Stimulated activated CD8-positive, alpha-beta memory T cell treated with anti-CD3 and anti-CD28 coated beads, Interleukin-7, amount 100 ng/mL, for 1 hour (primary cell): ENCODE measurements at places on chromosomes 4 and X.

DNA sequence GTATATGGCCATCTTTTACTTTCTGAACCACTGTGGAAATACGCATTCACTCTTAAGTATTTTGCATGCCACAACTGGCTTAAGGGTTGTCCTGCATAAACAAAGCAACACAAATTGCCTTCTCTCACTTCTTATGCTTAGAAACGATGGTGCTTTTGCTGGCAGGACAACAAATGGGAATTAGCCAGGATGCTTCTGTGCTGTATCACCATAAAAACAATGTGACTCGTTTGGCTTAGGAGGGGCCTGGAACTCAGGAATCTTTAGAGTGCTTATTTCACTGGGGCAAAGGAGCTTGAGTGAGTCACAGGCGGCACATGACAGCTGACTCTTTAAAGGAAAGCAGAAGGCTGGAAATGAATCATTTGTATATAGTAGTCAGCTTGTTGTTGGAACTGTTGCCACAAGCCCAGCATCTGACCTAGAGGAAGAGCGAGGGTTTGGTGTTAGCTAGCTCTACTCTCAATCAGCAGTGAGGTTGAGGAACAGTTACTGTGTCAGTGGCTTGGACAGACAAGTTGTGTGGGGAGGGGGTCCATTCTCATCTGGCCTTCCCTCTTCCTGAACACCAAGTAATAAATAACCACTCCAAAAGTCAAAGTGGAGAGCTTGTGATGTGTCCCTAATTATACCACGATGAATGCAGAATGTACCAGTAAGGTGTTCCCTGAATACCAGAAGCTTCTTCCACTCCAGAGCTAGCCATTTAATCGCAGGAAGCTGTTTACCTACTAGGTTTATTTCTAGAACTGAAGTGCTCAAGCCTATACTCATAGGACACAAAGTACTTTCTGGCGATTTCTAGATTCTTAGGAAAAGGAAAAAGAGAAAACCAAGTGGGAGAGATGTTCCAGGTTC, 293.1 kb downstream of the CAMK2D start:
- no peak for DNase-seq

GRCh38 chrX:46961574-46962283, 49.5 kb downstream of the JADE3 start:
- no peak for DNase-seq

- no peak for DNase-seq
Observed at GRCh38 chr4:1728061-1728980, 7.0 kb downstream of the TACC3 start.

GRCh38 chrX:7266288-7266687, 118.3 kb upstream of the PUDP start:
- no peak for DNase-seq

DNA sequence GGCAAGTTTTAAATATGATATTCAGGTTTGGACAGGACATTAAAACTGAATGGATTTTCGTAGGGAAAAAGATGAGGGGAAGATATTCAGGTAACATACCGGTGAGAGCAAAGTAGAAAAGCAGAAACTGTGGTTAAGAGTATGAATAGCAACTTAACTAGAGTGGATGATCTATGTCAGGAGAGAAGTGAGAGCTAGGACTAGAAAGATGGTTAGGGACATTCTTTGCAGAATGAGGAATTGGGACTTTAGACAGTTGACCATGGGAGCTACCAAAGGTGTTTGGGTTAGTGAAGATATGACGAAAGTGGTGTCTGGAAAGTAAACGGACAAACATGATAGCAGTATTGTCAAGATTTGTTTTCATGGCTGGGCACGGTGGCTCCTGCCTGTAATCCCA, 45.2 kb downstream of the ANXA5 start:
- DNase-seq: no peak

GRCh38 chr4:184282251-184282713, 64.6 kb upstream of the ENPP6 start:
- peak; percentile 15 for DNase-seq

GRCh38 chr4:120432301-120432860, 365.7 kb upstream of the MAD2L1 start:
- DNase-seq: no peak

GRCh38 chrX:117511379-117511778, 605.2 kb downstream of the KLHL13 start:
- DNase-seq: no peak

GRCh38 chr4:110589297-110589696, 33.6 kb downstream of the PITX2 start:
- DNase-seq: no peak

- DNase-seq: no peak
Observed at GRCh38 chrX:122582280-122582974, 601.7 kb upstream of the GRIA3 start.

- DNase-seq: no peak
Observed at GRCh38 chrX:136468391-136469103, 19.2 kb upstream of the BRS3 start.

DNA sequence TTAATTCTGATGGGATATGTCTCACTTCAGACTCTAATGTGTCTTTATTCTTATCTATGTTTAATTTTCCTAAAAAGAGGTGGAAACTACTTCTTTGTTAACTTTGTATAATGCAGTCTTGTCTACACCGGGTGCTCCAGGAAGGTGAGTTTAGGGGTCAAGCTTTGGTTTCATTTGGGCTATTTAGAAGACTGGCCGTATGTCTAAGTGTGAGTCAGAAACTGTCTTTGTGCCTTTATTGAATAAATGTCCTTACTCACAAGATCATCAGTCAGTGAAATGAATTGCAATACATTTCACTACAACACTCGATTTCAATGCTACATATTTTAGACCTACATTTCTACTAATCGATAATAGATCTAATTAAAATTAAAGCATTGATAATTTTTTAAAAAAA, 56.2 kb downstream of the PROM1 start:
- DNase-seq: no peak

DNA sequence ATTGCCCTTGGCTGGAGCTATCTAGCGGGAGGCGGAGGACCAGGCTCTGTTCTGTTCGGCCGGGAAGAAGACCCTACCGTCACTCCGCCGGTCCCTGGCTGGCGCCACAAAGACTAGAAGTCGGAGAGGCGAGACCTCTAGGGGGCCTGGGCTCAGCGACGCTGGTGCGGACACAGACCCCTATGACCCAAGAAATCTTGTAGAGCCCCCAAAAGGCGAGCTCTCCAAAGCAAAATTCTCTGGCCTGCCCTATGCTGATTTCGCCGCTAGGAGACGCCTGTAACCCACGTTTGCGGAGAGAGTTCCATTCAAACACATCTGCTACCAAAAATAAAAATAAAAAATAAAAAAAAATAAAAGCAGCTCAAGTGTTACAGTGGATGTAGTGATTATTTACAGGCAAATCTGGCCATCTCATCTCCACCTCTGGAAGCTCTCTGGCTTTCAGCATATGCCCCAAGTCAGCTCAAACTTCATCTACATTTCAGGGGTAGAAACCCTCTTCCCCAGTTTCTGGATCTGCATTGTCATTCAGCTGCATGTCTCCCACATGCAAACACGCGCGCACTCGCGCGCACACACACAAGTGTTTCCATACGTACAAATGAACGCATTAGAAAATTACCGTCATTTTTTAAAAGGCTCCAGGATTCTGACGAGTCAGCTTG, 2.4 kb upstream of the PCDH10 start:
- no peak for DNase-seq

GRCh38 chr4:139234253-139234652, 45.8 kb downstream of the MGARP start:
- no peak for DNase-seq

DNA sequence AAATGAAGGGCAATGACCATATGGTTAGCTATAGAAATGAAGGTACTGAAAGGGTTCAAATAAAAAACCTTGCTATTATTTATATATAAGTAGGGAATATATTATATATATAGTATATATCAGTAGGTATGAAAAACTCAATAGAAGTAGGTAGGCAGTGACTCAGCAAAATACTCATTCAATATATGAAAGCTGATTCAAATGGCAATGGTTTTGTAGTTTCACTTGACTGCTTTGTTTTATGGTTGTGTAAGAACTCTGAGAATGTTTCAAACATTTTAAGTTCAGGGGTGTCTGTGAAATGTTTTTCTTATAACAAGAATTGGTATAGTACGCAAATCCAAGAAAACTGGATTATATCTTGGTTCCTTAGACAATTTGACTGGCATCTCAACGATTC, 4.1 kb downstream of the ZNF280C start:
- DNase-seq: no peak

DNA sequence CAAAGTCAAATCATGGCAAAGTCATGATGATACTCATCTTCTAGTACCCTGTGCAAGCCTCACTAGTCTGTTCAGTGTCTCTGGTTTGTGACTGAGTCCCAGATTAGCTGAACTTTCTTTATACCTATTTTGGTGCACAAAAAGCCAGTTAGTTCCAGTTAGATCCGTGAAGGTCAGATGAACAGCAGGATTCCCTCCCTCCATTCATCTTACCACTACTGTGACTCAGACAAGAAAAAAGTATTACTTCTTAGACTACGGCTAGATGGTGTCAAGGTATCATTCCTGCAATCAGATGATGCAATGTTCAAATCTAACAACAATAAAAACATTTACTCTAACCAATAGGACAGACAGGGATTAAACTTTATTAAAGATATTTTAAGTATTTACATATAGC, 30.4 kb downstream of the ARHGEF6 start:
- no peak for DNase-seq

DNA sequence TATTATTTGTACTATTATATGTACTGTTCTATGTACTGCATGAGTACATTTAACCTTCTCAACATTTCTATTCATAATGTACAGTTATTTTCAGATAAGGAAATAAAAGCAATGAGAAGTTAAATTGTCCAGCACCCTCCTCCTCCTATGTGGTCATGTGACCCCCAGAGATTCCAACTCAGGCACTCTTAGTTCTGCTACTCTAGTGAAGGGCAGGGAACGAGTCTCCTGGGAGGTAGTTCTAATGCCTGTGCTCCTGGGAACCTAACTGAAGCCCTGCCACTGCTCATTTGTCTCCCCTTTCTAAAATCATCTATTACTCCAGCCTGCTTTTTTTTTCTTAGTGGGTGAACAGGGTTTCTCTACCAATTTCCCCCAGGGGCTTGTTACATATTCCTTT, 105.9 kb upstream of the GPRIN3 start:
- no peak for DNase-seq

DNA sequence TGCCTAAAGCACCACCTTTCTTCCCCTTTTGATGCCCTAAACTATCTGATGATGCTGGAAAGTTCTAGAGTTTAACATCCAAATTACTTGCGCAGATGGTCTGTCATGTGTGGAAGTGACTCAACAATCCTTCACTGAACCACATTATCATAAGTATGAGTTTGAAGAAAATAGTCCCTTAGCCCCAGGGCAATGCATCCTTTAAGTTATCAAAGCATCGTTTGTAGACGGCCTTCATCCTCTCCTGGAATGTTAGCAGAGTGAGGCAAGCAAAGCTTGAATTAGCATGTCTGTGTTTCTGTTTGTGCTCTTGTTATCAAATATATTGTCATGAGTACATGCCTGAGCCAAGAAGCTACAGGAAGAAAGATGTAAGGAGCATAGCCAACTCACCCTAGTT, 570.9 kb downstream of the MID1IP1 start:
- no peak for DNase-seq

DNA sequence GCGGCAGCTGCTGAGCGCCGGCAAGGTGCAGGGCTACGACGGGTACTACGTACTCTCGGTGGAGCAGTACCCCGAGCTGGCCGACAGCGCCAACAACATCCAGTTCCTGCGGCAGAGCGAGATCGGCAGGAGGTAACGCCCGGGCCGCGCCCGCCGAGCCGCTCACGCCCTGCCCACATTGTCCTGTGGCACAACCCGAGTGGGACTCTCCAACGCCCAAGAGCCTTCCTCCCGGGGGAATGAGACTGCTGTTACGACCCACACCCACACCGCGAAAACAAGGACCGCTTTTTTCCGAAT, 117.0 kb downstream of the DCTD start:
- no peak for DNase-seq

- DNase-seq: no peak
Observed at GRCh38 chrX:132406106-132406505, 82.7 kb downstream of the MBNL3 start.

- no peak for DNase-seq
Observed at GRCh38 chr4:177455561-177455970, 13.3 kb upstream of the AGA start.

- no peak for DNase-seq
Observed at GRCh38 chr4:136931781-136932180, 600.5 kb downstream of the PCDH18 start.

GRCh38 chrX:110008011-110008635, 5.2 kb downstream of the TMEM164 start:
- DNase-seq: no peak

DNA sequence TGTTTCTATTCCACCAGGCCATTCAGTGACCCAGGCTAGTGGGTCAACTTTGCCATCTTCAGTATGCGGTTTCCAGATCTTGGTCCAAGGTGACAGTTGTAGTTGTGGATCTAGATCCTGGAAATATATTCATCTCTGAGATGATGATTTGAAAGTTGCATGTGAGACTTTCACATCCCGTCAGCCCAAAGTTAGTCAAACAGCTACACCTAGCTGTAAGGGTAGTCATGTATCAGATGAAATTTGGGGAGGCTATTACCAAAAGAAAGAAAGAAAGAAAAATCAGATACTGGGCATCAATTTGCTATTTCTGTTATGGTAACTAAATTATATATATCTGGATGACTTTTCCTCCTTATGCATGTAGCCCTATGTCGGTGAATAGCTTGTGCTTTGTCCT, 259.4 kb upstream of the ARX start:
- no peak for DNase-seq

DNA sequence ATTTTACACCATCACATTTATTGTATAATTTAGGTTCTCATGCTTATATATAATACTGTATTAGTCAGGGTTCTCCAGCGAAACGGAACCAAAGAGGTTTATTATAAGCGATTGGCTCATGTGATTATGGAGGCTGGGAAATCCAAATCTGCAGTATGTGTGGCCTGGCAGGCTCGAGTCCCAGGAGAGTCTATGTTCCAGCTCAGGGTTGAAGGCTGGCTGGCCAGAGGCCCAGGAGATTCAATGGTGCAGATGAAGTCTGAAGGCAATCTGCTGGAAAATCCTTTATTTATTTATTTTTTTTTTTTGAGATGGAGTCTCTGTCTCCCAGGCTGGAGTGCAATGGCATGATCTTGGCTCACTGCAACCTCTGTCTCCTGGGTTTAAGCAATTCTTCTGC, 63.0 kb upstream of the WDFY3 start:
- DNase-seq: no peak

GRCh38 chr4:1293531-1293941, 3.8 kb downstream of the MAEA start:
- DNase-seq: no peak

DNA sequence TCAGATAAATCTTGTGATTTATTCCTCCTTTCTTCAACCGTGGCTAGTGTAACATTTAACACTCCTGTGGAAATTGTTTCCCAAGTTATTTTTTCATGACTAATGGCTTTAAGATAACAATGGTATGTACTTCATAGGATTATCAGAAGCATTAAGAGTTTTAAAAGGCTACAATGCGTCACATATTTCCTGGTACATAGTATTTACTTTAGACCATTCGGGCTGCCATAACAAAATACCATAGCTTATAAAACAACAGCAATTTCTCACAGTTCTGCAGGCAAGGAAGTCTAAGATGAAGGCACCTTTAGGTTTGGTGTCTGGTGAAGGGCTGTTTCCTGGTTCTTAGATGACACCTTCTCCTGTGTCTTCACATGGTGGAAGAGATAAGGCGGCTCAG, 158.6 kb downstream of the PAPSS1 start:
- no peak for DNase-seq
